NCI-H1048 (cell line): ENCODE measurements at places on chromosomes 6 and 20.

DNA sequence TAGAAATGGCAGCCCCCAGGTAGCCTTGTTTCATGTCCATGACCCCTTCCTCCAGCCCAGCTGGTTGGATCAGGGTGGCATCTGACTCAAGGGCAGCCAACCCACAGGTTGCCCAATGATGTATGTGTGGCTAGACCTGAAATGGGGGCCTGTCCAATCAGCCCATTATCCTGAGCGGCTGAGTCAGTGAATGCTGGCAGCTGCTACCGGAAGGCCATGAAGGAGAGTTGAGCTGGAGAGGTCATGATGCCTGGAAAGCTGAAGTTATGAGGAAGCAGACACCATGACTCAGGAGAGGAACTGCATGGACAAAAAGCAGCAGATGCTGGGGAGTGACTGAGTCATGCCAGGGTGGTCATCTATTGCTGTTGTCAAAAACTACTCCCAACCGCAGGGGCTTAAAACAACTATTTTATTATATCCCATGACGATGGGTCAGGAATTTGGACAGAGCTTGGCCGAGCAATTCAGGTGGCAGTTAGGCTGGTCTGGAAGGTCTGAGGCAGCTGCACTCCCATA lies 67.3 kb downstream of the MDGA1 start:
- DNase-seq: no peak

DNA sequence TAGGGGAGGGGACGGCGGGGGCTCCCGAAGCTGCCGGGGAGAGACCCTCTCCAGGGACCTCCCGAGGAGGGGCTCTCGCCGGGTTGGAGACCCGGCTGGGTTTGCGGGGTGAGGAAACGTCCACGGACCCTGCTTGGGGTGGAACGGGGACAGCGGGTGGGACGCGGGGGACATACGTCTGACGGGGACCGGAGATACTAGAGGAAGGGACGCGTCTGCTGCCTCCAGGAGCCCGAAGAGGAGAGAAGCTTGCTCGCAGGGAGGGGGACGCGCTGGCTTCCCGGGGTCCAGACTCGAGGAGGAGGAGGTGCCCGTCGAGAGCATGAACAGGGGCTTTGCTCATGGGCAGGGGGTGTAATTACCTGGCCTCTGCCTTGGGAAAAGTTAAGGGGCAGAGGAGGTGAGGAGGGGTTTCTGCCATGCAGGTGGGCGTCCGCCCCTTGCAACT lies 593 bp downstream of the DNMT3B start:
- no peak for DNase-seq

- no peak for DNase-seq
Measured at GRCh38 chr6:163086624-163086920, 327.9 kb upstream of the QKI start.

- DNase-seq: no peak
Measured at GRCh38 chr6:81235512-81235911, 517.0 kb downstream of the TENT5A start.

DNA sequence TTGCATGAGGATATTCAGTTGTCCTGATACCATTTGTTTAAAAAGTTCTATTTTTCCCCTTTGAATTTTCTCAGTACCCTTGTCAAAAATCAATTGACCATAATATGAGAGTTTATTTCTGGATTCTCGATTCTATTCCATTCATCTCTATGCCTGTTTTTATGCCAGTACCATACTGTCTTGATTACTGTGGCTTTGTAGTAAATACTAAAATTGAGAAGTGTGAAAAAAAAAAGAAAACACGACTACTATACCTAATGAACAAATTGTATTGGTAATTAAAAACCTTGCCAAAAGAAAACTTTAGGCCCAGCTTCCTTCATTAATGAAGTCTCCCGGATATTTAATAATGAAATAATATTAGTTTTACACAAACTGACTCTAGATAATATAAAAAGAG lies 185.7 kb downstream of the TBC1D7 start:
- DNase-seq: no peak

DNA sequence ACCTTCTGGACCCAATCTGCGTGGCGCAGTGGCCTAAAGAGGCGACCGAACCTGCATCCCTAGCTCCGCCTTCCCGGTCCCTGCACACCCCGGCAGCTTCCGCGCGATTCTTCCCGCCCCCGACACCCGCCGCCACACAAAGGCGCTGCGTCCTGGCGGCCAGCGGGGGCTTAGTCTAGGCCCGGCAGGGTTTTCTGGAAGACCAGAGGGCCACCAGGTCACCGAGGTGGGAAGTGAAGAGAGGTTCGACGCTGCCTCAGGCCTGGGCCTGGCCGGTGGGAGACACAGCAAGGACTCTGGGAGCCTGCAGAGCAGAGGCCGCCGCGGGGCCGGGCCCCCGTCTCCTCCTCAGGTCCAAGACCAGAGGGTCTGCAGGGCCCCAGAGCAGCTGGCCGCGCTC lies 154.9 kb downstream of the OR2B2 start:
- DNase-seq: no peak

DNA sequence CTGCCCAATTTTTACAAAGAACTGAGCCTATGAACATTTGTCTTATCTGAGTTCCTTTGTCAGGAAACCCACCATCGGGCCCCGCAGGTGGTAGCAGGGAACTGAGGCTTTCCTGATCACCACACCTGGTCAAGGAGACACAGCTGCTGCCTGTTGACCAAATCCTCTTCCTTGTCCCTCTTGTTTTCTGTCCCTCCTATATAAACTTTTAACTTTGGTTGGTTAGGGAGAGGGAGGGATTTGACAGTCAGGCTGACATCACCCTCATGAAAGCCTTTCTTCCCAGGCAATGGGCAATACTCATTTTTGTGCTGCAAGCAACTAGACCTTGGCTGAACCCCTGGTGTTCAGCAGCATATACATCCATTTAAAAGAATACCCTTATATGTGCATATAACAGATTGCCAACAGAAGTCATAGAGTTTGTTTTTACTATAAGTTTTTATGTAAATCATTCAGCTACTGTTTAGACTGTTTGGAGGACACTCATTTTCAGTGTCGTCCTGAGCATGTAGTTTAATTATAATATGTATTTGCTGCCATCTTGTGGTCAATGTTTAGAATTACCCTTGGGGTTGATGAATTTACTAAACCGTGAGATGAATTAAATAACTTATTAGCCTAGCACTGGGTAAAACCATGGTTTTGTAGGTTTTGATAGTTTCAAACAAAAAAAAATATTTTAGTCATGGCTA lies 17.0 kb downstream of the CRISP1 start:
- DNase-seq: peak; percentile 2

DNA sequence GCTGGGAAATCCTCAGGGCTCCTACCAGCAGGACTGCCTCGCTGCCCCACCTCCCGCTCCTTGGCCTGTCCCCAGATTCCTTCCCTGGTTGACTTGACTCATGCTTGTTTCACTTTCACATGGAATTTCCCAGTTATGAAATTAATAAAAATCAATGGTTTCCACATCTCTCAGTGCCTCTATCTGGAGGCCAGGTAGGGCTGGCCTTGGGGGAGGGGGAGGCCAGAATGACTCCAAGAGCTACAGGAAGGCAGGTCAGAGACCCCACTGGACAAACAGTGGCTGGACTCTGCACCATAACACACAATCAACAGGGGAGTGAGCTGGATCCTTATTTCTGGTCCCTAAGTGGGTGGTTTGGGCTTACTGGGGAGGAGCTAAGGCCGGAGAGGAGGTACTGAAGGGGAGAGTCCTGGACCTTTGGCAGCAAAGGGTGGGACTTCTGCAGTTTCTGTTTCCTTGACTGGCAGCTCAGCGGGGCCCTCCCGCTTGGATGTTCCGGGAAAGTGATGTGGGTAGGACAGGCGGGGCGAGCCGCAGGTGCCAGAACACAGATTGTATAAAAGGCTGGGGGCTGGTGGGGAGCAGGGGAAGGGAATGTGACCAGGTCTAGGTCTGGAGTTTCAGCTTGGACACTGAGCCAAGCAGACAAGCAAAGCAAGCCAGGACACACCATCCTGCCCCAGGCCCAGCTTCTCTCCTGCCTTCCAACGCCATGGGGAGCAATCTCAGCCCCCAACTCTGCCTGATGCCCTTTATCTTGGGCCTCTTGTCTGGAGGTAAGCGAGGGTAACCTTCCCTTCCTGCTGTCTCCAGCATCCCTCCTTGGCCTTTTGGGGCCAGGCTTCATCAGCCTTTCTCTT lies at the start of gene CFB:
Gene CFB, plus strand, starts transcription at position 589 of the 863 bp plus-strand sequence. Its CDS starts 127 bp downstream, at position 716.
- DNase-seq: no peak

- no peak for DNase-seq
Measured at GRCh38 chr20:49320460-49320859, 42.6 kb upstream of the ZNFX1 start.

DNA sequence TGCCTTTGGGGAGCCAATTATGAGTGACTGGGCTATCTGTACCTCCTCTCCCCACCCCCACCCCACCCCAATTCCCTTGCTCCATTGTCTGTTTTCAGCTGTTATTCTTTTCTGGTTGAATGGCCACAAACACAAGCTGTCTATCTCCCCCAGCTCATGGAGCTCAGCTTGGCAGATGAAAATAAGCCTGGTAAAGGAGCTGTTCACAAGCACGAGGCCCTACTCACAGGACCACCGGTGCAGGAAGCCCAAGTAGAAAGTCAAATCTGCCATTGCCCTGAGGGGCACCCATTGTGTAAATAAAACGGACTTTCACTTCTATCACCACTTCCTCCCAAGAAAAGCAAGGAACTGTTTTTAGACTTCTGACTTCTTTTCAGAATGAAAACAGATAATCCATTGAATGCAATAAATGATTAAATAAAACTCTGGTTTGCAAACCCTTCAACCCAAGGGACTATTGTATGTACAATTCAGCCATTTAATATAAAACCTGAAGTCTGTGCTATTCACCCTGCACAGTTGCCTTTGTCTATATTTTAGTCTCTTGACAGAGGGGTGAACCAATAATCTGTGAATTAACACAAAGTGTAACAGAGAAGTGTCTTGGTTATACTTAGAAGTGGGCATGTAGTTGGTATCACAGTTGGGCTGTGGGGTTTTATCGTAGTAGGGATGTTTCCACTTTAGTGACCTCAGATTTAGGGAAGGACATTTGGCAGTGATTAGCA lies 27.7 kb downstream of the RIPOR2 start:
- no peak for DNase-seq

DNA sequence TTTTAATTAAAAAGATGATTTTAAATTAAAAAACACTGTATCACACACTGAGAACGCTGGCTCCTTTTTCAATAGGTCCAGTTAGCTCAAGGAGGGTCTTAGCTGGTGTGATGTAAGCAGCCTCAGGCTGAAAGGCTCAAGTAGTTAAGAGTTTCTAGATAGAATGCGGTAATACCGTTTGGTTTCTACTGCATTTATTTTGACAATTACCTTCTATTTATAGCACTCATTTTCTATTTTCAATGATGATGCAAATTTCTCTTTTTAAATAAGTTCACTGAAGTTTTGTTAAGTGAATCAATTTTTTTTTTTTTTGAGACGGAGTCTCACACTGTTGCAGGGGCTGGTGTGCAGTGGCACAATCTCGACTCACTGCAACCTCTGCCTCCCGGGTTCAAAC lies 87.1 kb downstream of the PREX1 start:
- DNase-seq: no peak

GRCh38 chr6:95091823-95092436 lies 485.4 kb upstream of the MANEA start:
- peak; percentile 8 for DNase-seq

DNA sequence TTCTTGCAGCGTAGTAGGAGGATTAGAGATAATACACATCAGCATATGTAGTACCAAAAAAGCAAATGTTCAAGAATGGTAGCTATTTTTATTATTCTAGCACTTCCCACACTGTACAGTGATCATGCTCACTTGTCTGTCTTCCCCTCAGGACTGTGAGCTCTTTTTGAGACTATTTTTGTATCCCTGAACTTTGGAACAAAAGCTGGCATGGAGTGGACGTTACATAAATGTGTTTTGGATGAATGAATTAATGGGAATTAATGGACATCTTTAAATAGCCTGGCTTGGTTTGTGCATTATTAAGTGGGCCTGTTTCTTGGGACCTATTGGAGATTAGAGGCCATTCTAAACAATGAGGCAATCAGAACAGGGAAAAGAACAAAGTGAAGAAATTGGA lies 243.7 kb downstream of the CD83 start:
- no peak for DNase-seq

DNA sequence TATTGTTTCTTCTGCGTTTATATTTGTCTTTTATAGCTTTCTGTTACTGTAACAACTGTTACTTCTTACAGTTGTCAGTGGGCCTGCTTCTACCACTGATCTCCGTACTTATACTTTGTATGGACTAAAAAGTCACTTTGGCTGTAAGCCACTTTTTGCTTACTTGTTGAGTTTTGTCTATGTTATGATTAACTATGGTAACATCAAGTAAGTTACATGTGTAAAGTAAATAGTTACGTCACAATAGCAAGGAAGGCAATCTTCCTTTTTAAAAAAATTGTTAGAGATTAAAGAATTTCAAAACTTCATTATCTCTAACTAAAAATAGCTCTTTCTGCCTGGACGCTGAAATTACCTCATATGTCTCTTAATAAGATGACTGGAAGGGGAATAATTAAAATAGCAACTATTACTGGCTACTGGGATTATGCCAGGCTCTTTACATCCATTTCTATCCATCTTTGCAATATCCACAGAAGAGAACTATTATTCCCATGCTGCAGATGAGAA lies 10.9 kb downstream of the TFB1M start:
- DNase-seq: no peak

DNA sequence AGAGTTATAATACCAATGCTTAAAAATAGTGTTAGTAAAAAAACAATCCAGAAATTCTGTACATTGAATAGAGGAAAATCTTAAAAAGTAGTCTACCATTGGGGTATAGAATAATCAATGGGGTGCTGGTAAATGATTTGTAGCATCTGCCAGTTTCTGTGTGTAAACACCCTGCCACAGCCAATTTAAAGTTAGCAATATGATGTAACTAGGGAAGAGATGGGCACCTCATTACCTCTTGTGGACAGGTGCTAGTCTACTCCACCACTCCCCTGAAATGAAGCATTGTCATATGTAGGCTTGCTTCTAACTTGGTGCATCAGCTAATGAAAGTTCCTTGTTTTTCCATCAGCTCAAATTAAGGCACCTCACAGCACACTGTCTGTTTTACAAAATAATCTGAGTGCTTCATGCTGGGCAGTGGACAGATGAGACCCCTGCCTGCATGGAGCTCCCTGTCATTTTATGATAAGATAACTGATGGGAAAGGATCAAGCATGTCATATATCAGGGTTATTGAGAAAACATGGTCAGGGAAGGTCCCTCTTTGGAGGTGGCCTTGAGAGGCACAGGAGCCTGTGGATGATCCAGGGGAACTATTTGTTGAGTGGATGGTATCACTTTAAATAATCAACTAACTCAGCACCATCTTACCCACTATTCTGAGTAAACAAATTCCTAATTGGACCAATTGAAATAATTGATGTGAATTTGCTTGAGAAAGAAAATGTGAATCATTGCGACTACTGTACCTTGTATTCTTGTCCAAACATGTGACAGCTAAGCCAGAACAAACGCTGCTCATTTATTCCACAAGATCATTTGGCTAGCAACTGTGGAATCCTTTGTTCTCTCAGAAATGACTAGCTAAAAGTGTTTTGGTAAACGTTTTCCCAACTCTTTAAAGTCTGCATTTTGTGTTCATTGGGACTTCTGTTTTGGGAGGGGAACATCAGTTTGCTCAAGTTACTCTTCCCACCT lies 45.9 kb upstream of the CSE1L start:
- no peak for DNase-seq
